A172 (cell line): ENCODE measurements at places on chromosomes 2 and 18. TPM values are rescaled to one million over a fixed set of nuclear protein-coding genes. Genes with fewer than 3 reads are reported as not detected.

The TTN gene
- total RNA-seq: 0.02 TPM in 1 of 2 replicates, not detected in the other

The NETO1 gene
- total RNA-seq: 19.6 and 27.4 TPM in 2 replicates

The SPATA3 gene
- total RNA-seq: not detected in 2 replicates

The SOWAHC gene
- 15.1 and 17.5 TPM in 2 replicates for total RNA-seq

- no peak for DNase-seq
Measured at GRCh38 chr18:58671632-58672564, 633 bp downstream of the MALT1 start.

DNA sequence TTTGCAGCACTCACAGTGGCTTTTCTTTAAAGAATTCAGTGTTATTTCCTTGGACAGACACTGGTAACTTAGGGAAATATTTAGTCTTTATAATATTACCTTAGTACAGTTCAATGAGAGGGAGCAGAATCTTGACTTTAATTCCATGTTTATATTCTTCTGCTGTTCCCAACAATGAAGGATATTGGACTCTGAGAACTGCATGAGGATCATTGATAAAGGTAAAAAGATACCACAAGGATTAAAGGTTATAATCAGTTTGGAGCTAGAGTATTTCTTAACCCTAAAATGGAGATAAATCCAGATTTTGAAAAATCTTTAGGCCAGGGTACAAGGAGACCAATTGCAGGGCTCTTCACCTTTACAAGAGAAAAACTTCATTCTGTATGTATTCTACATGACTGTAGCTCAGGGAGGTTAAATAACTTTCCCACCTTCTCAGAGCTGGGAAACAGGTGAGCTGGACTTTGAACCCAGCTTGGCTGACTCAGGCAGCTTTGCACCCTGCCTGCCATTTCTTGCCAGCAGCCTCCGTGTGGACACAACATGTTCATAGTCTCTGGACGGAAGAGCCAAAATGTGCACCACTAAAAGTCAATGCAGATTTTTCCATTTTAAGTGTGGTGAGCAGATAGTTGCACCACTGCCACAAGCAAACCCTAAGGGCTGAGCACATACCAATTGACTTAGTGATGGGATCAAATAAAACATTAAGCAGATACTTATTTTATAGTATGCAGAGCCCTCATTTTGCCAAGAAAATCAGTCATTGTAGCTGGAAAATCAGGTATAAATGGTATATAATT lies 26.7 kb downstream of the UPP2 start:
- DNase-seq: no peak

GRCh38 chr2:11532416-11533055 lies 1.3 kb upstream of the GREB1 start:
- DNase-seq: peak; percentile 29

The BCL11A gene
- total RNA-seq: not detected in 2 replicates

DNA sequence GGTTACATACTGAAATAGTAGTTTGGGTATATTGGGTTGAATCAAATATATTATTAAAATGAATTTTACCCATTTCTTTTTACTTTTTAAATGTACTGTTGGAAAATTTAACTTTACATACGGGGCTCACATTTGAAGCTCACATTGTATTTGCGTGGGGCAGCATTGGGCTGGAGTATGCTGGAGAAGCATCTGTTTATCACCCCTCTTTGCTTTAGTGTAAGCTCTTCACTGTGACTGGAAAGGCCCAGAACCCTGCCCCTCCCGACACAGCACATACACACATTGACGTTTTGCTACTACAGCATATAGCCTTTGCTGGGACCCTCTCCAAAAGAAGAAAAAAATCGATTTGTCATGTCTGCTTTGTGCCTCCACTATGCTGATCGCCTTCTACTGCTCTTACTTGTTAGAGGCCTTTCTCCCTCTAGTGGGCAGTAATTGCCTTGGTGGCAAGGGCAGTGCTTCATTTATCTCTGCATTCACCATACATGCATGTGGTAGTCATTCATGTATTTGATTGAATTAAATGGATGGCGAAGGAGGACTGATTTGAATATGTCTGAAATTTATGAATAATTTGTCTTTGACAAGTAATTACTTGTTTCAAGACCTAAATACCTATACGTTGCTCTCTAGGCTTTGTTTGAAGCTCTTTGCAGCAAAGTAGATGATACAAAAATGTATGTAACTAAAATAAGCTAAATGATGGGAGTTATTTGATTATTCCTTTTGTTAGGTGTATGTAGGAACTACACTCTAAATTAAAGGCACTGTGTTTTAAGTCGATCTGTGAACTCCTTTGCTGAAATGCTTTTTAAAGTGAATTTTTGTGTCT lies 37.4 kb downstream of the VAPA start:
- DNase-seq: peak; percentile 62

The MAP3K19 gene
- not detected in 2 replicates for total RNA-seq
